ENCODE measurements at places on chromosomes 12 and 14.
A peak's percentile ranks its signal among the peaks of the same experiment; 100 is the strongest.

DNA sequence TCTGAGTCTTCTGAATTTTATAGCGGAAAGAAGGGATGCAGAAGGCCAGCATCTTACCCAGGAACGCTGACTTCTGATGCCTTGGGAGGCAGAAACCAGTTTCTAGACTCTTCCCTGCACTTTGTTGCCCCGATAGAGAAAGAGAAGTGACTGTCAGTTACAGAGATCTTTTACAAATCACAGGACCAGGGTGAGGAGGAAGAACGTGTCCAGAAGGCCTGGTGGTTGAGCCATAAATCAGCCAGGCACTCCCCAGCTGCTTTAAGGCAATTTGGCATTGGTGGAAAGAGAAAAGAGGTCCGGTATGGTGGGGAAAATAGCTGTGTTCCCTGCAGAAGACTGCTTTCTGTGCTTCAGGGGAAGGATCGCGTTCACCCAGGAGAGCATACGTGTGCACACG, 88.7 kb upstream of the KCNA1 start:
- DNase-seq, result no peak

DNA sequence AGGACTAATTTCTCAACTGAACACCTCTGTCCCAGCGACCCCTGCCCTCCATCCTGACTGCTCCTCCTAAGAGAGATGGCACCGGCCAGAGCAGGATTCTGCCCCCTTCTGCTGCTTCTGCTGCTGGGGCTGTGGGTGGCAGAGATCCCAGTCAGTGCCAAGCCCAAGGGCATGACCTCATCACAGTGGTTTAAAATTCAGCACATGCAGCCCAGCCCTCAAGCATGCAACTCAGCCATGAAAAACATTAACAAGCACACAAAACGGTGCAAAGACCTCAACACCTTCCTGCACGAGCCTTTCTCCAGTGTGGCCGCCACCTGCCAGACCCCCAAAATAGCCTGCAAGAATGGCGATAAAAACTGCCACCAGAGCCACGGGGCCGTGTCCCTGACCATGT, 756 bp downstream of the RNASE7 start:
- no peak for DNase-seq

DNA sequence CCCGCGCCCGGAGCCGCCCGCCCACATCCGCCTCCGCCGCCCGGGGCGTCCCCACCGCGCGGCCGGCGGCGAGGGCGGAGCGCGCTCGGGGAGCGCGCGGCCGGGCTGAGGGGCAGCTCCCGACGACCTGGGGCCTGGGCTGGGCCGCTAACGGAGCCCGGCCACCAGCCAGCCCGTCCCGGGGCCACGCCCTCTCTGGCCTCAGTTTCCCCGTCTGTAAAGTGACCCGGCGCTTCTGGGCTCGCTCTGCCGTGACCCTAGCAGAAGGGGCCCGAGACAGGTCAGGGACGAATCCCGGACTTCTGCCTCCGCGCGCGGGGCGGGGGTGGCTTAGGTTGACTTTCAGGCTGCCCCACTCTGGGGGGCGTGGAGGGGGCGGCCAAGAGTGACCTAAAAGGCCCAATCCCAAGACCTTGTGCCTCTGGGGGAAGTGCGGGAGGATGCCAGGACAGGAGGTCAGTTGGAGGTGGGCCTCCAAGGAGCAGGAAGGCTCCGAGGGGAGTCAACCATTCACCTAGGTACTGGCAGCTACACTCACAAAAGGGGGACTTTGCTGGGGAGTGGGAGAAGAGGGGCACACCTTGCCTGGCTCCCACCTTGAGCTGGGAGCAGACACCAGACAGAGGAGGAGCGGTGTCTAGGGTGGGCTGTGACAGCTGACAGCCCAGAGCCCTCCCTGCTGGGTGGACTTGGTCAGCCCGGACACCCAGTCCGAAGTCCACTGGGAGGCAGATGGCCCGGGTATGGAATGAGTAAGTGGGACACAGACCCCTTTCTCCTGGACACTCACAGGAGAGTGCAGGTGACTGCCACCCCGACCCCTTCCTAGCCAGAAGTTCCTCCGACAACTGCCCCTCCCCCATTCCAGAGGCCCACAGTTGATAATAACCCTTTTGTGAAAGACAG, 486 bp upstream of the AKT1 start:
- DNase-seq, result peak; percentile 71

DNA sequence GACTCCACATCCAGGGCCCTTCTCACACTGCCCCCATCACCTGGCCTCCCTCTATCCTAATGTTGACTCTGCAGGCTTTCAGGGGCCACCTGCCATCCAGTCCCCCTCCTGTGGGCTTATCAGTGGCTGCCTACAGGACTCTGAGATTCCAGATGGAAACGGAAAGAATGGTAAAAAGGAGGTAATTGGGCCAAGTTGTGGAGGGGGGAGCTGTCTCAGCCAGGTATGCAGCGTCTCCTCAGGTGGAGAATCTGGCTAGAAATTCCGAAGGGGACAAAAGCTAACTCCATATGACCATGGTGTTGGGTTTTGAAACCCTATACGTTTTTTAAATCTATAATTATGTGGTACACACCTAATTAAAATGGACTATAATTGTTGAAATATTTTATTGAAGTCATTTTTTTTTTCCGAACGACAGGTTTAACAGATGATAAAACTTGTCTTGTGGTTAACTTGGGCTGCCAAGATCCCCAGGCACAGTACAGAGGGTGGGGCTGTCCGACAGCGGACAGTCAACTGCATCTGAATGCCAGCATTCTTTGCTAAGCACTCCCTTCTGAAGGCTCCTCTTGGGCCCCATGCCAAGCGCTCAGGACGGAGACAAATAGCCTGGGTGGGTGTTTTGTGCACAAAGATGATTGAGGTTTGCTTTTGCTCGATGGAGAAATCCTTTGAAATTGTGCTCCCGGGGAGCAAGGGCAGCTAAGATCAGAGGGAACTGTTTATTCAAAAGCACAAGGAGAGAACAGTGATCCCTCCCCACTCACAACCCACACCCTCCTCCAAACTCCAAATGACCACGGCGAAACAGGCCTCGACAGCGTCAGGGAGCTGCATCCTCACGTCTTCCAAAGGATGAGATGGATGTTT, 365.6 kb downstream of the BCL11B start:
- DNase-seq, result no peak

DNA sequence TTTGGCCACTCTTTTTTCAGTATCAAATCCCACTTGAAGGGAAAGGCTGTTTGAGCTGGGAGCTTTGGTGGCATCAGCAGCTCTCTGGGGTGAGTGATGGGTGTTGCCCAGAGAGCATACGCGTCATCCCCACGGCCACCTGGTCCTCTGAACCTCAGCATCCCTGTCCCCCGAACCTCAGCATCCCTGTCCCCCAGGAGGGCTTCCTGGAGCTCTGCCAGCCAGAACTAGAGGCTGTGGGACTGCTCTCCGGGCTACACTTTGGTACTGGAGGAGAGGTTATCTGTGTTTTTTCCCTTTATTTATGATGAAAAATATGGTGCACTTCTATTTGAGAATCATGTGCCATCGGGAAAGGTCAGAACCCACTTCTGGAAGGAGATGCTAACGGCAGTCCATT, 131.5 kb upstream of the RTL1 start:
- no peak for DNase-seq

- no peak for DNase-seq
Observed at GRCh38 chr14:34439090-34439489, 22.9 kb downstream of the SPTSSA start.

- DNase-seq, result peak; percentile 81
Observed at GRCh38 chr14:100341301-100342031, 18.3 kb downstream of the SLC25A47 start.

GRCh38 chr14:94665121-94665520, 52.9 kb downstream of the SERPINA3 start:
- peak; percentile 54 for DNase-seq

DNA sequence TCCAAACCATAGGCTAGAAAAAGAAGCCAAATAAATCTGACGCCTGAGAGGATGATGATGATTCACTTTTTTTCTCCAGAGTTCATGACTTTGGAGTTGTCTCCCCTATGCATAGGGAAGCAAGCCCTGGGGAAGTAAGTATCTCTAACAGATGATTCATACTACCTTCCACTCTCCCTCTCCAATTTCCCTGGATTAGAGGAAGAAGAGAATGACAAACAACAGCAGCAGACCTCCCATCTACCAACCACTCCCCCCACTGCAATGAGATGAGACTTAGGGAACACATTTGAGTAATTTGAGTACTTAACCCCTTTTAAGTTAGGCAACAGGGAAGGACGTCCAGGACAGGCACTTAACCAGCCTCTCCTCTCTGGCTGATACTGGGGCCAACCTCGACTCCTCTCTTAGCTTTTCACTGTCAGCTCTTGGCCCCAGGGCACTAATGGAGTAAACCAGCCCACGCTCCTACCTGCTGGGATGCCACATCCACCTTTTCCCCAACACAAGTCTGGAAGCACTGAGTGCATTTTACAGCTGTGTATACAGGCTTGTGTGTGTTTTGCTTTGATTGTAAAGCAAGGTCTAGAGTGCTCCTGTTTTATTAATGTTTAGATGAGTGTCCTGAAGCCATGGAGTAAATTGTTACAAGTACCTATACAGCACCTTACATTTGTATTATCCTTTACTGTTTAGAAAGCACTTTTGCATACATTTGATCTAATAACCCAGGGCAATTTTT, 180.7 kb downstream of the PHLDA1 start:
- DNase-seq, result peak; percentile 95

DNA sequence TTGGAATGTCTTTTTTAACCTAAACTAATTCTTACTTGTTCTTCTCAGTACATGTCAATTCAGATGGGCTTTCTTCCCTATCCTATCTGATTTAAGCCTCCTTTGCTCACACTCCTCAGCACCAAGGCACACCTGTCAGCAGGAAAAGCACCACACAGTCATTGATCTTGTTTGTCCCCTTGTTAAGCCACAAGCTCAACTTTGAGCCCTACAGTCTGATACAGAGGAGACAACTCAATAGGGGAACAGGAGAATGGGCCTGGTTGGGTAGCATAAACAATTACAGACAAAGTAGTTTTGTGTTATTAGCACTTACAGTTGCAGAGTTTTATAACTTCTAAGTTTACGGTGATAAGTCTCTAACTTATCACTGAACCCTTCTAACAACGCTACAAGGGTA, 29.5 kb upstream of the SYCP3 start:
- no peak for DNase-seq

GRCh38 chr12:24360907-24361306, 411.4 kb upstream of the SOX5 start:
- DNase-seq, result peak; percentile 82

DNA sequence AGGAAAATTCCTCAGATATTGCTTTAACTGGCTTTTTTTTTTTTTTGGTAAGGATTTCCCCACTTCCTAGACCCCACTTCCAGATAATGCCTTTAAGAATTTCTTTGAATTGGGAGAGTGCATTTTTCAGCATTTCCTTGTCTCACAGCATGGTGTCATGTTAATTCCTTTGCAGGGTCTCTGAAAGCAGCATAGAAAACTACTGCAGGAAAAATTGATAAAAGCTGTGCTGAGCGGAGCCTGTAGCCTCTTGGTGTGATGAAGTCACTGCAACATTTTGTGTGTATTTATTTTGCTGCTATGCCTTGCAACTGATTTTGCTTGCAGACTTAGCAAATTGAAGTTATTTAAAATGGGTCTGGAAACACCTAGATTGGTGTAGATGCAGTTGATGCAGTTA, 2.7 kb downstream of the ANO4 start:
- no peak for DNase-seq

DNA sequence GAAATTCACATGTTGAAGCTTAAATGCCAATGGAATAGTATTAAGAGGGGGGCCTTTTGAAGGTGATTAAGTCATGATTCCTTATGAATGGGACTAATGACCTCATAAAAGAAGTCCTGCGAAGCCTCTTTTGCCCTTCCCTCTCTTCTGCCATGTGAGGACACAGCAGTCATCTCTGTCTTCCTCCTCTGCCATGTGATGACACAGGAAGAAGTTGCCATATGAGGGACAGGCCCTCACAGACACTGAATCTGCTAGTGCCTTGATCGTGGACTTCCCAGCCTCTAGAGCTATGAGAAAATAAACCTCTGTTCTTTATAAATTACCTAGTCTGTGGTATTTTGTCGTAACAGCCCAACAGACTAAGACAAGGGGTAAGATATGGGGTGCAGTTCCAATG, 100.7 kb downstream of the VCPKMT start:
- no peak for DNase-seq

GRCh38 chr12:2395354-2395977, 342.7 kb downstream of the CACNA1C start:
- DNase-seq, result peak; percentile 67

DNA sequence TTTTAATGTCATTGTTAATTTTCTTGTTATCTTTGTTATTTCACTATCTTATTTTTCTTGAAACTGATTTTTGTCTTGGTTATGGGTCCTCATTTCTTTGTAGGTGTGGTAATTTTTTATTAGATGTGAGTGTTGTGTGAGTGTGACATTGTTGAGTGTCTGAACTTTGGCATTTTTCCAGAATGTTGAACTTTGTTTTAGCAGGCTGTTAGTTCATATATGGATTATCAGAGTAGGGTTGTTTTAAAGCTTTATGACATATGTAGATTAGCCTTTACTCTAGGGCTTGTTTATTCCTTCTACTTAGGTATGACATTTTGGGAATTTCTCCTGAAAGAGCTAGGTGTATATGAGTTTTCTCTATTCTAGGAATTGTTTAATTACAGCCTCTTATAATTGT, 103.9 kb downstream of the ARID2 start:
- DNase-seq, result no peak

DNA sequence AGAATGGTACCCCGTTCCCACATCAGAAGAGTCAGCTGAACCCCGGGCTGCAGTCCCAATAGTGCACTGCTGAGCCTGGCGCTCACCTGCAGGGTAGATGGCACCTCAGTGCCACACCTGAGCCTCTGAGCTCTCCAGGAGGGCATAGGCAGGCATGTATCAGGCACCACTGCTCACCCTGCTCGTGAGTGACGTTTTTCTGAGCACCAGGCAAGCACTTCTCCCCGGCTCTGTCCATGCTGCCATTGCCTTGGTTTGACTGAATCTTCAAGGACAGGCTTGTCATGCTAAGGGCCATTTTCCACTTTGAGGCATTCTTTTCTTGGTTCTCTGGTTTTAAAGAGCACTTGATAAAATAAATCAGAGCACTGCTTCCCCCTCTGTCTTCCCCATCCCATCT, 161.6 kb upstream of the PRMT8 start:
- no peak for DNase-seq

DNA sequence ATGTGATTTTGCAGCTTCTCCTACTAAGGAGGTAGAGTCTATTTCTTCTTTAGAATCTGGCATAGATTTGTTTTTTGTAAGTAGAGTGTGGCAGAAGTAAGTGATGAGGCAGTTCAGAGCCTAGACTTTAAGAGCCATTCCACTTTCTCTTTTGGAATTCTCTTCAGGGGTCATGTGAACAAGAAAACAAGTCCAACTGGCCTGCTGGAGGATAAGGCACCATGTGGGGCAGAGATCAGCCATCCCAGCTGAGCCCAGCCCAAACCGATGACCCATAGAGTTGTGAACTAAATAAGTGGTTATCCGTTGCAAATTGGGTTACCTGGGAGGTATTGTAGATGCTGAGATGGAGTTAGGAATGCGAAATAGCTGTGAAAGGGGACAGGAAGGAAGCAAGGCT, 60.3 kb upstream of the TBPL2 start:
- DNase-seq, result no peak

DNA sequence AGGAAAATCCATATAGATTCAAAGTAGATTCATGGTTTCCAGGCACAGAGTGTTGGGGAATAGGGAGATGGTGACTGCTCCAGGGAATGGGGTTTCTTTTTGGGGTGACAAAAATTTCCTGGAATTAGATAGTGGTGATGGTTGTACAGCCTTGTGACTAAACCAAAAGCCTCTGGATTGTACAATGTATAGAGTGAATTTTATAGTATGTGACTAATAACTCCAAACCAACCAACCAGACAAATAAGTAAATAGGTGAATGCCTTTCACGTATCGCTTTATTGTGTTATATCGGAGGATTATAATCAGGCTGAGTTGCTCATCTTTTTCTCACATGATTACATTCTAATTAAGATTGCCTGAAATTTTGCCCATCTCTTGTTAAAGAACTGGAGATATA, 24.6 kb upstream of the PPFIBP1 start:
- DNase-seq, result no peak

All from ELR (cell line).